Activated T-helper 17 cell treated with anti-CD3 and anti-CD28 coated beads, Interleukin-2, amount 50 U/mL, for 72 hours (primary cell): ENCODE measurements at places on chromosomes 2 and 18.
A peak's percentile ranks its signal among the peaks of the same experiment; 100 is the strongest.

DNA sequence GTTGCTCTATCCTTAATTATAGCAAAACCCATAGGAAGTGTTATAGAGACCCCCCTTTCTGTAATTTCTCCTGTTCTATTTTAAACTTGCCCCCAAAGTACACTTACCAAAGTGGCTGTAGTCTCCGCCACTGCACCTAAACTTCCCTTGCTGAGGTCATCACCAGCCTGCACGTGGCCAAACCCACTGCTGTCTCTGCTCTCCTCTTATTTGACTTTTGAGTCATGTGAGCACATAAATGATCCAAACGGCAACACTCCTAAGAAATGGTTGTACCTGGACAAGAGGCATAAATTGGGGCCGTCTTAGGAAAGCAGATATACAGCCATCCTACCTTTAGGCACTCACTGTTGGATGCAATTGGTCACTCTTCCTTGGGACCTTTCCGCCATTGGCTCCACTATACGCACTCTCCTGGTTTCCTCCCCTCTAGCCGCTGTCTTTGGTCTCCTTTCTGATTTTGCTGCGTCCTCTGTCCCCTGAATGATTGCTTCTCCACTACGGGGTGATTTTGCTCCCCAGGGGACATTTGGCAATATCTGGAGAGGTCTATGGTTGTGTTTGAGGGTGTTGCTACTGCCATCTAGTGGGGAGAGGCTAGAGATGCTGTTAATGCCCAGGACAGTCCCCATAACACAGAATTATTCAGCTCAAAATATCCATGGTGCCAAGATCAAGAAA is 19.2 kb upstream of the IL36G start:
- peak; percentile 80 for ATAC-seq

DNA sequence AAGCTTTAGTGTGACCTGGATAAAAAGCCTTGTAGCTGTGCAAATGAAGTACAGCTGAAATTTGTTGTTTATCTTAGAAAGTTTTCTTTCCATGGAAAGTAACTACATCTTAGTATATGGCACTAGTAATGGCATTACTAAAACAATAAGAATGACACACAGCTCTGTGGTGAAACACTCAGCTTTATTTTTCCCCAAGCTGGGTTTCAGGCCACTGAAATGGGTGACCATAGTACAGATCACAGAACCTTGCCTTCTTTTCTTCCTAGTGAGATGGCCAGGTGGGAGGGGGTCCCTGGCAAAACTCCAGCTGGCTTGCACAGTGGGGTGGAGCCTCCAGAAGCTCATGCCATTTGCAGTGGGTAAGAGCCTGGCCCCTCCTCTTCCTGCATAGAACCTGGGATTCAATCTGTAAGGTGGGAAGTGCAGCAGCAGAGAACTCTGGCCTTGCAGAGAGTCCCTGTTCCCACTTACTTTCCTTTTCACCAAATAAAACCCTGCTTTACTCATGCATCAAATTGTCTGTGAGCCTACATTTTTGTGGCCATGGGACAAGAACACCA is 17.6 kb upstream of the GRP start:
- peak; percentile 57 for ATAC-seq

DNA sequence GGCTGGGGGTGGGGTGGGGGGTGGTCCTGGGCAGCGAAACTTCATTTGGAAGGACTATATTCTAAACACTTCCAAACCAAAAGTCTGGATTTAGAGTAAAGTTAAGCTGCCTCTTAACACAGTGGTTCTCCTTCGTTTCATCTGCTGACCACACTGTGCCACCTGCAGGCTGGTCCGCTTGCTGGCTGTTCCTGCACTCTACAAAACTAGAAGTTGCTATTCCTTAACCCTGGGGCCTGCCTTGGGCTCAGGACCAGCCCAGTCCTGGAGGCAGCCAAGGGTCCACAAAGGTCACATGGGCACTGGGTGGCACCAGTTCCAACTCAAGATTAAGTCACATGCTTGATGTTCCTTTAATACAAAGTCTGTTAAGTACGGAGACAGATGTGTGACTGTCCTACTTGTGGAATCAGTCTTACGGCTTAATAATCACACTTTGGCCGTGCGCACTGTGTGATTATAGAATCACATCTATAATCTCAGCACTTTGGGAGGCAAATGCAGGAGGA is 195.4 kb downstream of the FAM210A start:
- ATAC-seq, result peak; percentile 32

DNA sequence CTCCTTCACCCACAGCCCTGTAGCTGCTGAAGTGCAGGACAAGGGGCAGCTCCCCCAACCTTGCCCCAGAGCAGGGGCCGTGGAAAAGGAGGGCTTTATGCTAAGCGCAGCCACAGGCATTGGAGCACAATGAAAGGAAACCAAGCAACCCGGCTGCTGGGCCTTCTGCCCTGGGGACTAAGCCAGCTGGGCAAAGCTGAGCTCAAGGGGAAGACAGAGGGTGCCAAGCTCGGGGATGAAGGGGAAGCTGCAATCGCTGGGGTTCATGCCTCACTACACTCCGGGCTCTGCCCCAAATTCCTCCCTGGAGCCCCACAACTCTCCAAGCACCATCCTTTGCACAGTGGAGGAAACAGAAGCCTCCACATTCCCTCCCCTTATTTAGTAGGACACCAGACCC is 12.4 kb downstream of the SFXN5 start:
- ATAC-seq, result no peak

DNA sequence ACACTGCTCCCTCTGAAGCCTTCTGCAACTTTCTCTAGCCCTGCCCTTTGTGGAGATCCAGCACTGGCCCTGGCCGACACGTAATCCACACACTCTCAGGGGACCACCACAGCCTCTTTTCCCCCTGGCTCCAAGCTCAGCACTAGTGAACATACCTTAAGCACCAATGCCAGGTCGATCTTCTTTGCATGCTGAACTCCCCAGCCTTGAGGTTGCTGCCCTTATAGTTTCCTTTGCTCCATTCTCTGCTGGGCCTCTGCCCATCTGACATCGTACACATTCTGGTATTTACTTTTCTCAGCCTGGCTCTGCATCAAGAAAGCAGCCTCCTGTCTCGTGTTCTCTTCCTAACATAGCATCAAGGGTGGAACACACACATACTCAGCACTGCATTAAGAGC is 361.5 kb downstream of the LPIN1 start:
- ATAC-seq, result no peak

DNA sequence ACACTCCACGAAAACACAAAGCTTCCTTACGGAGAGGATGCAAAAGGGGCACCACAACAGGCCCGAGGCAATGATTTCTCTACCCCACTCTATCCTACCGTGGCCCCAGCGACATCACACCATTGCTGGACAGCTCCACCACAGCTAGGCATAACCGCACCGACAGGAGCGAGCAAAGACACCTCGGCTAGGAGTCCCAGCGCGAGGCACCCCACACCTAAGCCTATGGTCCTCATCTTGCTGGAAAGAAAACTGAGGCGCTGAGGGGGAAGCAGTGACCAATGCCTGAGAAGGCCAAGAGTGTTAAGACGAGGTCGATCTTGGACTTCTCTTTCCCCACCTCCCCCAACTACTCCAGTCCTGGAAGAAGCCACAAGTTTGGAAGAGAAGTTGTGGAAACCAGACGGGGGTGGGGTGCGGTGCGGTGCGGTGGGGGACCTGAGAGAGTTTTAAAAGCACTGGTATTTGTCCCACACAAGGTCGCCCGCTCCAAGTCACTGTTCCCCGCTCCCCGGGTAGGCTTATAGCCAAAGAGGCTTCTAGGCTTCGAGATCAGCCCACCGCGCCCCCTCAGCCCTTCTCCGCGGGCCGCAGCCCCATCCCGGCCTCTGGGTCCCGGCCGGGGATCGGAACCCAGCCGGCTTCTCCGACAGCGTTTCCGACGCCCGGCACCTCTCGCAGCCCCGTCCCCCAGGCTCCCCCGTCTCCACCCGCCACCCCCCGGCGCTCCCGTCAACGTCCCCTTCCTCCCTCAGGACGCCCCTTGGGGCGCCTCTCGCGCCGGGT is 766 bp downstream of the PDE6D start:
- no peak for ATAC-seq

DNA sequence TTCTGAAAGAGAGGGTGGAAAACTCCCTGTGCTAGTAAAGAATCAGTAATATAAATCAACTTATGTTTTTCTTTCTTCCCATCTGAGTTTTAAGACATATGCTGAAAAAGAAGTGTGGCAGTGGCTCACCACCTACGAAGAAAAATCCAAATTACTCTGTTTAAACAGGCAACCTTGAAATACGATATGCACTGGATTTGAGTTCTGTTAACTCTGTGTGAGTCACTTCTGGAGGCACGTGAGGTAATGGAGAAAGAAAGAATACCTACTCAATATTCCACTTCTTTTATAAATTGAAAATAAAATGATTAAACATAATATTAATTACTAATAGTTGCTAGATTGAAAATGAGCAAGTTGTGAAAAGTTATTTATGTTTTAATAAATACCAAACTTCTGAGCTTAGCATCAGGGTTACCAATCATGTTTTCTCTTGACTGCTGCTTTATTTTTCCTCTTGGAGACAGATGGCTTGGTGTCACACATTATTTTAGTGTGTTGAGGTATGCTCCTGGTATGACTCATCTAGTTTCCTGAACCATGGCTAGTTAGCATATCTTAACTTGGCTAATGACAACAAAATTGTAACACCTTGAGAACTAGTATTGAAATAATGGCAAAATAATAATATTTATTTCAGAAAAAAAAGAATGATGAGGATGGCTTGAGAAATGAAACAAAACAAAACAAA is 1705.5 kb upstream of the PIK3C3 start:
- ATAC-seq, result no peak

DNA sequence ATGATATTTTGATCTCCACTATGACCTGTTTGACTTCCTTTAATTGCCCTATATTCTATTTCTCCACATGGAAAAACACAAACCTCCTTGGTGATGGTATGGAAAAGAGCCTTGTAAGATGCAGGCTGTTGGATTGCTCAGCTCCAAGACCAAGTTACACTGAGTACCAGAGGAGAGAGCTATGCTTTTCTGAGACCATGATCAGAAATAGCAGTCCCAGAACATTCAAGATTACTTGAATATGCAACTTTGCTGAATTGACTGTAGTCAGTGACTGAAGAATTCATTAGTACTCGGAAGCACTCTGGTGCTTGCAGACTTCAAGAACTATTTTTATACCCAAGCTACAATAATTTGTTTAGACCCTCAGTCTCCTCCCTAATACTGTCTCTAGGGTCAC is 310.6 kb upstream of the FSIP2 start:
- no peak for ATAC-seq

DNA sequence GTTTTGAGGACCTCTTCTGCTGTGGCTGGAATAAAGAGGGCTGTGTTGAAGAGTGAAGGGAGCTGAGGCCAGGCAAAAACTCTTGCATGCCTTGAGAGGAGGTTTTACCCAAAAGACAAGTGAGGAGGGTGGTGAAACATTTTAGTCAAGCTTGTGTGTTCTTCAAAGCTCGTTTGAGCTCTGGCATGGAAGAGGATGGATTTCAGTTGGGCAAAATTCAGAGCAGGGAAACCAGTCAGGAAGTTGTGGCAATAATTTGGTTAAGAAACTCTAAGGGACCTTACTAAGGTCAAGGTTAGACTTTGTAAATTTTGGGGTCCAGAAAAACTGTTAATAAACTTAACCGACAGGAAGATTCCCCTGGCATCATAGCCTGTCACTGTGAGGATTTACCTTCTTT is 34.7 kb downstream of the SPTBN1 start:
- ATAC-seq, result no peak

- ATAC-seq, result no peak
Observed at GRCh38 chr2:239874636-239875356, 150.3 kb downstream of the NDUFA10 start.

GRCh38 chr2:195575879-195576401 is 81.1 kb upstream of the SLC39A10 start:
- peak; percentile 84 for ATAC-seq

DNA sequence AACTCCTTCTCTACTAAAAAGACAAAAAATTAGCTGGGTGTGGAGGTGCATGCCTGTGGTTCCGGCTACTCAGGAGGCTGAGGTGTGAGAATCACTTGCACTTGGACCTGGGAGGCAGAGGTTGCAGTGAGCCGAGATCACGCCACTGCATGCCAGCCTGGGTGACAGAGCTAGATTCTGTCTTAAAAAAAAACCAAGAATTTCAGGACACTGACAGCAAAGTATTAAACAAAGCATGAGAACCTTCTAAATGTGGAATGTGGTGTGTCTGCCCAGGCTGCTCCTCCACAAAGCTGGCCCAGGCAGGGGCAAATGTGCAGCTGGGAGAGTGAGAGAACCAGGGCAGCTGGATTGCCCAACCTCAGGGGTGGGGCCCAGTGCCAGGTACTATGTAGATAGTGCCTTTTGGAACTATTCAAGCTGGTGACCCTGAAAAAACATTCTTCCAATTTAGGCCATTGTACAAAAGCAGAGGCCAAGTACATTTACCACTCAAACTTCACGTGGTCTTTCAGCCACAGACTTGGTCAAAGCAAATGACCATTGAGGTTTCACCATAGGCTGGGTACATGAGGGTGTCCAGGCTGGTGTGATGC is 6.7 kb upstream of the UGT1A5 start:
- ATAC-seq, result no peak

- ATAC-seq, result no peak
Observed at GRCh38 chr18:55635439-55635838, 47.4 kb upstream of the TCF4 start.

DNA sequence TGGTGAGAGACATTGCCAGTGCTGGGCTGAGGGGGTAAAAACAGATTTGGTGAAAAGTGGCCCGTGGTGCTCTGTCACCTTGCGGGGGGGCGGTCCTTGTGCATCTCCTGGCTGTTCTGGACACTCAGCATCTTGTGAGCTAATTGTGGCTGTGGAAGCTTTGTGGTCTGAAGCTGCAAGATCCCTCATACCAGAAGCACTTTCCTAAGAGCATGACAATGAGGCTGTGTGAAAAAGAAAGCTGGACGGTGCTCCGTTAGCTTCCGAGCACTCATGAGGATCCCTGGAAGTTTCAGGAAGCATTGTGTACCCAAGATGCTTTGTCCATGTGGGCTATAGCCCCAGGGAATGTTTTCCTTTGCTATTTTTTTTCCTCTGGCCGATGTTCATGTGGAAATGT is 74.5 kb downstream of the CABLES1 start:
- ATAC-seq, result no peak

DNA sequence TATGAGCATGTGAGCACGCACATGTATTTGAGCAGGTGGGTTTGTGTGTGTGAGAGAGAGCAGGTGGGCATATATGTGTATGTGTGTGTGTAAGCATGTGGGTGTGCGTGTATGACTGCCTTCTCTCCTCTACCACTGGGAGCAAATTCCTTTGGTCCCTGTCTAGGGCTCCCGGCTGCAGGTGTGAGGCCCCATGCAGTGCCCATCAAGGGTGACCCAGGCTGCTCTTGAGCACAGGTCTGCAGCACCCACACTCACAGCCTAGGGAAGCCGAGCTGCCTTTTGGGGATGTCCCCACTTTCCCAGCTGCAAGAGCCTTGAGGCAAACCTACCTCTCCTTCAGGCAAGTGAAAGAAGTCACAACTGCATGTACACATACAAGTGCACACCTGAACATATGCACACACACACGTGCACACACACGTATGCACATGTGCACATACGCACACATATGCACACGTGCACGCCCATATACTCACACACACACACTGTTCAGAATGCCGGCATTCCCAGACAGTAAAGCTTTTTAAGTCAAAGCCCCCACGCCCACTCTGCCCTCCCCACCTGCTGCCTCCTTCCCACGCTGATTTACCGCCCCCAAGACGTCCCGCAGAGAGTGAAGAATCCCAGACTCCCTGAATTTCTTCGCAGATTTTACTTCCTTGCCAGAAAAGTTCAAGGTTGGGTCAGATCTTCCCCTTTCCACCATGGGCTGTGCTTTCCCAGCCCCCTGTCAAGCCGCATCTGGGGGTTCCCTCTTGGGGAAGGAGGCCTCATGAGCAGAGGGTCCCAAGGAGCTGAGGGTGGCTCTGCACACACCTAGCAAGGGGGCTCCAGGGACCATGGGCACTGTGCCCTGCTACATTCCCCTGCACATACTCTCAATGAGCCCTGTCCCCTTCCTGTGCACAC is 170.6 kb downstream of the TWIST2 start:
- ATAC-seq, result no peak
